ENCODE measurements at places on chromosomes 11 and 22.

DNA sequence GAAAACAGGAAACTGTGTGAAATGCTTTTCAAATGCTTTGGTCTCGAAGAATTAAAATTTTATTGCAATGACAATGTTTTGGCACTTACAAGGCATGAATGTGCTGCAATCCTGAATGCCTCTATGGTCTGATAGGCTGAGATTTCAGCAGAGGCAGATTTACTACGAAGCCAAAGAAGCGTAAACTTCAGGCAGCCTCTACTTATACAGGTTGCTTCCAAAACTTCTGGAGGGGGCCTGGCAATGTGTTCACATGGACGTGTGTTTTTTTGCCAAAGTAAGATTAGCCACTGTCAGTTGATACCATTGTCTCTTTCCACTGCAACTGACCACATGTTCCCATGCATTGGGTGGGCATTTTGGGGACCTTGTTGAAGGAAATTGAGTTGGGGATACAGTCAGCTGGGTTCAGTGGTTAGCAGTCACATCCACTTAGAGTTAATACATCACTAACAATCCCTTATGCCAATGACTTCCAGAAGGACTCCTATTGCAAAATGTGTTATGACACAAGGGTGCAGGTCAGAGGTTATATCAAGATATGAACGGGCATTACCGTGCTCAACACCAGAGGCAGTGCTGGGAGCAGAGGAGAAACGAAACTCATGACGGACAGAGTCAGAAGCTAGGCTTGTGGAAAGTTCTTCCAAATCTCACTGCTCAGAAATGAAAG, 48.8 kb downstream of the ABTB2 start:
- no peak for DNase-seq

- DNase-seq = no peak
Observed at GRCh38 chr11:77102246-77103210, at the start of gene OMP. TSS of gene OMP (plus strand) at chr11:77102840. CDS start at chr11:77102840, 0 bp downstream.

DNA sequence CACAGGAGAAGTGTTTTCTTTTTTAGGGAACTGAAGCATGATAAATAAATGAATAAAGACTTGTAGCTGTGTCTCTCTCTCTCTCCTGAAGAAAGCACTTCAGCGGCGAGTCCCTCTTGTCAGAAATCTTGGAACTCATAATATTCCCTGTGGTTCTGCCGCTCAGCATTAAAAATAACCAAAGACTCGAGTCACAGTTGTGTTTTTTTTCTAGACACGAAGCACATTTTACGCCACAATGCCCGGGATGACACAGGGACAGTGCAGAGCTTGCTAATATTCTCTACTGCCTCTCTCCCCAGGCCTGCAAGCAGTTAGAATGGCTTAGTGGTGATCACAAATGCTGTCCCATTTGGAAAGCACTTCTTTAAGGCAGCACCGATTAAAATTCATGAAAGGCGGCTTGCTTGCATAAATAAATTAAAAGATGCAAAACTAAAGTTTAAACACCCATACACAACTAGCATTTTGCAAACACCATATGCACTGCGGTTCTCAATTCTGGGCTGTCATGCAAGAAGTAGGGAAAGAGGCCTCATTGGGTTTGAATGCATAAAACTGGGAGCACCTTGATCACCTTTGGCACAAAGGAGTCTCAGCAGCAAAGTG, 597.4 kb downstream of the SOX6 start:
- no peak for DNase-seq

DNA sequence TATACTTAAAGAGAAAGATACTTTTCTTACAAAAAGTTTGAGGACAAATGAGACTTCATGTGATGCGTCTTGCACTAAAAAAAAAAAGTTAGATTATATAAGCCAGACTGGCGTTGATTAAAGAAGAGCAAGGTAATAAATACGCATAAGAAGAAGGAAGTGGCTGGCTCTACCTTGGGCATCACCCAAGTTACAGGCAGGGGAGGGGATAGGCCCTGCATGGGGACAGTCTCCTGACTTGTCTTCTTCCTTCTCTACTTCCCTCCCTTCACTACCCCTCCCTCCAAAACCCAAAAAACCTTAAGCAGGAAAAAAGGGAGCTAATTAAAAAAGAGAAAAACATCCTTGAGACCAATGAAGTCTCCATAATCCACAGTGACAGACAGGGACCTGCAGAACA, 22.3 kb upstream of the TMA7B start:
- no peak for DNase-seq

DNA sequence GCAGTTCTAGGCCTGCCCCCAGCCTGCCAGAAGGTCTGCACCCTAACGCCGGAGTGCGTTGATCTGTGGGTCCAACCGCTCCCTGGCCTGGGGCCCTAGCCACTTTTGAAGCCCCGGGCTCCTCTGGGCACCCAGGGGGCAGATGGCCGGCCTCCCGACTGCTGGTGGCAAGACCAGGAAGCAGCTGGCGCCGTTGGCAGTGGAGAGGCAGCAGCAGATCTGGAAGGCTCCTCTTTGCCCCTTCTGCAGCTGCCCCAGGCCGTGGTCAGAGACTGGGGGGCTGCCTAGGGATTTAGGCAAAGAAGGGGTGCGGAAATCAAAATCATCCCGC, 445 bp upstream of the VWCE start:
- DNase-seq = no peak

- DNase-seq = no peak
Observed at GRCh38 chr22:19914201-19914943, 27.2 kb upstream of the COMT start.

GRCh38 chr11:71976551-71976950, 22.2 kb upstream of the IL18BP start:
- DNase-seq = no peak

GRCh38 chr11:57197762-57198161, 16.0 kb downstream of the LRRC55 start:
- DNase-seq = no peak

GRCh38 chr22:19865141-19865829, 10.6 kb upstream of the GNB1L start:
- no peak for DNase-seq

- no peak for DNase-seq
Observed at GRCh38 chr22:24807284-24807950, 1.4 kb downstream of the SGSM1 start.

DNA sequence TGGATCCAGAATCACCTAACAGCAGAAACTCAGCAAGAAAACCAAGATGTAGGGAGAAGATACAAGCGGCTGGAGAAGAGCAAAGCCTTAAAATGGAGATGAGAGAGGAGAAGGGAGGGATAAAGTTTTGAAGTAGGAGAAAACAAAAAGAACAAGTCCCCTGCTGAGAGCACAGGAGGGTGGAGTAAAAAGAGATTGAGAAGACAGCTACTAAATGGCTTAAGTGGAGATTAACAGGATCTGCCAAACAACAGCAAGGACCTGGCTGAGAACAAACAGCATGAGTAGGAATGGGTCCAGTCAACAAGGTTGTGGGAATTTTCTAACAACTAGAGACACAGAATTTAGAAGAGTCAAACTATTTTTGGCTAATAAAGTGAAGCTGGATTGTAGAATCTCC, 18.1 kb downstream of the BTG4 start:
- DNase-seq = no peak

GRCh38 chr11:117855912-117856651, 20.4 kb downstream of the FXYD6 start:
- no peak for DNase-seq

DNA sequence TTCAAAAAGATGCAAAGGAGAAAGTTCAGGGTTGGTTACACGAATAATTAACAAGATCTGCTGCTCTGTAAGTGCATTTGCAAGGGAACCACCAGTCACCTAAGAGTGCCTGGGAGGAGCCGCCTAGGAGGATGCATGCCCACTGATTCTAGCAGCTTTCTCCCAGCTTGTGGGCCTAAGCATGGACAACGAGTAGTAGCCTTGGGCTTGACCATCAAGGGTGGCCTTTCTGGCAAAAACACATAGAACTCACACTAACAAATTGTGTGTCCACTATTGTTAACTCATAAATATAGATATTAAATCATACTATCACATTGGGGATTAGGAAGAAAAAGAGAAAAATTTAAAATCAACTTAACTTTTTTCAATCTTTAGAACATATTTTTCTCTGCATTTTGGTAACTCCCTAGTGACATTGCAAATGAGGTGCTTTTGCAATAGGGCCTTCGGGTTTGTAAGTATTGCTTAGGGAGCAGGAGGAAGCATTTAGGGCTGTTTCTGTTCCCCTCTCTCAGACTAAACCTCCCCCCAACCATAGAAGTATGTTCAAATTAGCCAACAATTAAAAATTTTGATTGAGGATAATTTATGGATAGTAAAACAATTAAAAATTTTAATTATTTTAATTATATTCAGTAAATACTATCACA, 57.3 kb upstream of the CEP295 start:
- DNase-seq = no peak

- no peak for DNase-seq
Observed at GRCh38 chr11:19474954-19475721, 234.4 kb upstream of the E2F8 start.

GRCh38 chr11:33347490-33348125, 90.4 kb downstream of the HIPK3 start:
- DNase-seq = no peak

DNA sequence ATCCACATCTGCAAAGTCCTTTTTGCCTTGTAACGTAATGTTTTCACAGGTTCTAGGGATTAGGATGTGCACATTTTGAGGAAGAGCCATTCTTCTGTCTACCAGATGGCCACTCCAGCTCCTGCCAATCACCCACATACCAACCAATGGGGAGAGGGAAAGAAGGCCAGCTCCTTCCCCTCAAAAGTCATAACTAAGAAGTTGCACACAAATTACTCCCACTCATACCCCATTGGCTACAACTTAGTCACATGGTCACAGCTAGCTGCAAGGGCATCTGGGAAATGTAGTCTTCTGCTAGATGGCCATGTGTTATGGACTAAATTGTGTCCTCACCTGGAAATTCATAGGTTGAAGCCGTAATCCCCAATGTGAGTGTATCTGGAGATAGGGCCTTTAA, 15.4 kb upstream of the MYOD1 start:
- no peak for DNase-seq

GRCh38 chr22:37655252-37655563, 3.3 kb upstream of the PDXP start:
- no peak for DNase-seq

DNA sequence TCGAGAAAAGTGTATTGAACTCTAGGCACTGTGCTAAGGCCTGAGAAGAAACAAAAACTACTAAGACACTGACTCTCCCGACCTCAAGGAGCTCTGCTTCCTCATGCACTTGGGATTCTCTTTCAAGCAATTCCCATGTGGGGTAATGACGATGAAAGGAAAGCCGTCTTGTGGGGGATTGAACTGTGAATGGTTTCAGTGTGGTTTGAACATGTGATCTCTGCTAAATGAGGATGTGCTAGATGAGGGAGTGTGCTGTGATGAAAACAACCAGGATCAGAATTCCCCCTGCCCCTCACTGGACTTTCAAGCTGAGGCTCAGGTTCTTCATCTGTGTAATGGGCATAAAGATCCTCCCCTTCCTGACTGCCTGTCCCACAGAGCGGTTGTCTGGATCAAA, 74.9 kb downstream of the DEPDC5 start:
- no peak for DNase-seq

DNA sequence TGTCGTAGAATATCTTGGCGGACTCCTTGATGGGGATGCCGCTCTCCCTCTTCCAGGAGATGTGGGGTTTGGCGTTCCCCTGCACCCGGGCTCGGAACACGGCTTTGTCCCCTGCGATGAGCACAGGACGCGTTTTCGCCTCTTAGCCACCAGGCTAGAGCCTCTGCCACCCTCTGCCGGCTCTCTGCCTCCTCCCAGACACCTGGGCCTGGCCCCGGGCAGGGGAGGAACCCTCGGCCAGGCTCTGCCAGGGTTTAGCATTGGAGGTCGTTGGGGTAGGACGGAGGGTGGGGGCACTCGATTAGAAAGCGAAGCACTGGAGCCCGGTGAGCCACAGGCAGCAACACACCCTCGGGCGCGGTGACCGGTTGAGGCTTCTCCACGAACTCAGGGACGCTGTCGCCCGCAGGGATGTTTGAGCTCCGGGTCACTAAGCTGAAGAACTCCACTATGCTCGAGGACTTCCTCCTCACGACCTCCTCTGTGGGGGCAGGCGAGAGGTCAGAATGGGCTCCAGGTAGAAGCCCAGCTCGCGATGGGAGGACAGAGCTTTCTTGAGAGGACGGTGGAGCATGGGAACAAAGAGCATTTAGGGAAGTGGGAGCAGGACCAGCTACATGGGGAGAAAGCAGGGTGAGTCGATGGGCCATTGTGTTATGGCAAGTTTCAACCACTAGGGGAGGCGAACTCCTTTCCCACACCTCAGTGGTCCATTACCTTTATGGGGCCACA, 4.3 kb downstream of the IGSF22 start:
- peak; percentile 32 for DNase-seq

DNA sequence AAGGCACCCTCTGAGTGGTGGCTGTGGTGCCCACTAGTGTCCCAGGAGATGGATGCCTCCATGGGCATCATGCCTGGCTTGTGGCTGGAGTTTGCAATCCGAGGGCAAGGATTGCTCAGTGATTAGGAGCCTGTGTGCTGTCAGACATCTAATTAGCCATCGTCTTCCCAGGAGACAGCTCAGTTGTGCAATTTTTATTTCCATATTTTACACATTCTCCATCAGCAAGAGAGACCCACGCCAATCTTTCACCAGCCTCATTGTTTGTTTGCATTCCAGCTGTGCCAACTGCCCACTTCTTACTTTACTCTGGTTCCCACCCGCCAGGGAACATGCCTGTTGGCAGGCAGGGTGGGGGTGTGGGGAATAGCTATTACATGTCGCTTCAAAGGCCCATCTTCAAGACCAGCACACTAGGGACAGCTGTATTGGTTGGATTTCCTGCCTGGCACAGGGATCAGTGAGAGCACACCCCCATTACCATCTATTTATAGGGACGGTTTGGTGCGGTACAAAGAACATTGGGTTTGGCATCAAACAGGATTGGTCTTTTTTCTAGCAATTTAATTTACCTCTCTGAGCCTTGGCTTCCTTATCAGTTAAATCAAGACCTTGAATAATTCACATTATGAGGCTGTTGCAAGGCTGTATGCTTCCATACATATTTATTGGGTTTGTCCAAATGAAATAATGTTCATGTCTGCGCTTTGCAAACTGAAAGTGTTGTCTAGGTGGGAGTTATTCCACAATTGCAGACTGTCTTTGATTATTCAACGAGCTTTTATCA, 80.7 kb upstream of the NAV2 start:
- DNase-seq = no peak

DNA sequence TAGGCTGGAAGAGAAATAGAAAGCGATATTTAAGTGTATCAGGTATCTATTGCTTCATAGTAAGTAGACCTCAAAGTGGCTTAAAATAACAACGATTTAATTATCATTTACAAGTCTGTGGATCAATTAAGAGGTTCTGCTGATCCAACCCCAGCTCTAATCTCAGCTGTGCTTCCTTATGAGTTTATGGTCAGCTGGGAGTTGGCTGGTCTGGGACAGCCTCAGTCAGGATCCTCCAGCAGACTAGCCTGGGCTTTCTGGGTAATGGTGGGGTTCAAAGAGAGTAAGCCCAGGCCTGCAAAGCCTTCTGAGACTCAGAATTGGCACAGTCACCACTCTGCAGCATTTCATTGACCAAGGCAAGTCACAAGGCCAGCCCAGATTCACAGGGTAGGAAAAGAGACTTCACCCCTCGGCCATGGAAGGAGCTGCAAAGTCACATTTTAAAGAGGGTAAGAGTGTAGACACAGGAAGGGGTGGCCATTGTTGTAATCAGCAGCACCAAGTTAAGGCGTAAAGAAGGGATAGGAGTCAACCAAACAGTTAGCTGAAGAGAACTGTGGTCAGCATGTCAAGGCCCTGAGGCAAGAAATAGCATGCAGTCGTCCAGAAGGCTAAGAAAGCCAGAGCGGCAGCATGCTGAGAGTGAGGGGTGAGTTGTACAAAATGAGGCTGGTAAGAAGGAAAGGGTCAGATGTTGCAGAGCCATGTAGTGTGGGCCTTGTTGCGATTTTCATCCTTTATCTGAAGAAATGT, 168.2 kb downstream of the ETS1 start:
- DNase-seq = no peak
